ENCODE measurements at places on chromosomes 16 and 17. TPM values are rescaled to one million over a fixed set of nuclear protein-coding genes. Genes with fewer than 3 reads are reported as not detected.

GRCh38 chr17:57879437-57880085, 29.7 kb upstream of the MRPS23 start:
- peak; percentile 45 for DNase-seq

DNA sequence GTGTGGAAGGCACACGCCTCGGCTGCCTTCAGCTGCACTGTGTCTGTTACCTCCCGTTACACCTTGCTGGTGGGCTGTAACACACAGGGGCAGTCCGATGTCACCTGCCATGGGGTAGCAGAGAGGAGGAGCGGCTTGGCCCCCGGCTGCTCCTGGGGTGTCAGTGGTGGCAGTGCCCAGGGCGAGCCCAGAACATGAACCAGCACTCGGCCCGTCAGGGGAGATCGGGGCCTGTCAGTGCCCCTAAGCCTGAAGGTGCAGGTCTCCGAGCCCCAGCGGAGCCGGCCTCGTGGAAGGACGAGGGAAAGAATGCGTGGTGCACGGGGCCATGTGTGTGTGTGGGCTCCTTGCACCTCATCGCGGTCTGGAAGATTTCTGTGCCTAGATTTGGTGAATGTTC, 15.4 kb downstream of the RGS11 start:
- DNase-seq = no peak

GRCh38 chr16:28108590-28109247, 45.2 kb upstream of the GSG1L start:
- no peak for DNase-seq

DNA sequence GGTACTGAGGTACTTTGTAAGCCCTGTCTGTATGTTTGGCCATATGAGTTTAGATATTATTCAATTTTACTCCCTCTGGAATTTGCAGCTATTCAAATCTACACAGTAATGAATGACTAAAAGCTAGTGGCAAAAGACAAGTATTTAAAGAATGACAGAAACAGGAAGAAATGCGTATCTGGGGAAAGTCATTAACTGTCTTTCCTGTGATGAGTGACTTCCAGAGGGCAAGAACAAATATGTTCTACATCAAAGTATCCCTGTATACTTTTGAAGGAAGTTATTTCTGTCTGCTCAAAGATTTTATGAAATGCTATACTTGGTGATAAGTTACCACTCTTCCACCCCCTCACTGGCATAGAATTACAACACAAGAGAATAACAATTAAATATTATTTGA, 489.3 kb upstream of the SOX9 start:
- DNase-seq = peak; percentile 17

GRCh38 chr17:51228161-51228560, 31.7 kb downstream of the MBTD1 start:
- DNase-seq = no peak

GRCh38 chr16:88725609-88726407, 19.5 kb downstream of the CTU2 start:
- no peak for DNase-seq

- no peak for DNase-seq
Observed at GRCh38 chr16:56824331-56824730, 40.7 kb upstream of the SLC12A3 start.

DNA sequence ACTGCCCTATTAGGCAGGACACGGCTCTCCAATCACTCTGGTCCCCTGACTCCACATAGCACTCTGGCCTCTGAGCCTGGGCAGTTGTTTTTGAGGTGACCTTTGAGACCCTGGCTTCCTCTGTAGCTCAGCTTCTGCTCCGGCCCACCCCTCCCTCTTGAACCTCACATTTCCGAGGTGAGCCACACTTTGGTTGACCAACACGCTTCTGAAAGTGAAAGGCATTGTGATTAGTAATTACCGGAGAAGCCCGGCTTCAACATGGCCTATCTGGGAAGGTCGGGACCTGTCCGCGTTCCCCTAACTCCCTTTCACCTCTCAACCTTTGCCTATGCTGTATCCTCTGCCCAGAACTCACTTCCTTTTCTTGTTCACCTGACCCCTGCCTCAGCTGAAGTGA, 10.3 kb upstream of the ITGAX start:
- DNase-seq = no peak

DNA sequence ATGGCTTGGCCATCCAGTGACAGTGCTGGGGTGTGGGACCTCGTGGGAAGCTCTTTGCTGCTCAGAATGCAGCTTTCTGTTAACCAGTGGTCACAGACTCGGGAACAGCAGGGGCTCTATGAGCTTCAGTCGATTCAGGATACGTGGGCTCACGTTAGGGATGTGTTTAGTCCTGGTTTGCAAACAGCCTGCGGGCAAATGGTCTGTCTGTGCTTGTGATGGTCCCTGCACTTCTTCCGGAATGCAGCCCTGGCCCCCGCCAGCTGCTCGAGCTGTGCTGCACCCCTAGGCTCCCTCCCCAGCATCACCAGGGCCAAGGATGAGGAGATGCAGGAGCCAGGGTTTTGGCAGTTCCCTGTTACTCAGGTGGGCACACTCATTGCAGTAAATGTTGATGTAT, 172.8 kb upstream of the CHMP6 start:
- no peak for DNase-seq

- DNase-seq = no peak
Observed at GRCh38 chr17:37089956-37090355, 141.2 kb downstream of the AATF start.

DNA sequence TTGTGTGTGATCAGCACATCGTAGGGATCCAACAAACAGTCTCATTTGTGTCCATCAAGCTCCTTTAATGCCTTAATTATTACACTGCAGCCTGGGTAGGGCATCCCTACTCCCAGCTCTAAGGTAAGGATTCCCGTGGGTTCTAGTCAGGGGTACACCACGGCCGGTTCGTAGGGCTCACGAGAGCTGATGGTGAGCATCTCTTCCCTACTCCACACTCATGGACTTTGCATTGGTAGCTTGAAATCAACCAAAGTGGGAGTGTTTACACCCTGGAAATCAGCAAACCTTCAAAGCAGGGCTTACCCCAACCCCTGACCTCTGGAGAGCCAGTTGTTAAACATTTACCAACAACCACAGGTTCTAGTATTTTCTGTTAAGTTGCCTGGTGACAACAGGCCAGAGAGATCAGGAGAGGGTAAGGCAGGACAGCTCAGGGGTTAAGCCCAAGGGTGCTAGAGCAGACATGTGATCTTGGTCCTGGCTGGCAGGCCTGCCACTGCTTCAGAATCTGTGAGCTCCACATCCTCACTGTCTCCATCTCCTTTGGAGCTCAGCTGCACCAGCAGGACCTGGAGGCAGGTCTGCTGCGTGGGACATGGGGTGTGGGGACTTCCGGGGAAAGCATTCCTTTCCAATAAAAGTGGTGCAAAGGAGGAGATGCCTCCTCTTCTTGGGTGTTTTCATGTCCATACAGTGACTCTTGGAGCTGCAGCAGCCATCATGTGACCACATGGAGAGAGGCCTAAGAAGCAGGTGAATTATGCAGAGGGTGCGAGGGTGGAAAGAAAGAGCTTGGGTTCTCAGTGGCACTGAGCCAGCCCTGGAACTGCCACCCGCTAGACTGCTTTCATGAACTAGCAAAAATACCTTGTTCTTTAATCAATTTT, 36.1 kb upstream of the ZCCHC14 start:
- DNase-seq = no peak

GRCh38 chr16:23061669-23062068, 87.6 kb downstream of the USP31 start:
- peak; percentile 29 for DNase-seq

GRCh38 chr17:45935710-45936509, 41.6 kb downstream of the MAPT start:
- no peak for DNase-seq

GRCh38 chr17:74776990-74777389, 845 bp upstream of the NAT9 start:
- no peak for DNase-seq

GRCh38 chr16:23342083-23342640, 40.1 kb downstream of the SCNN1B start:
- DNase-seq = no peak

- DNase-seq = peak; percentile 39
Observed at GRCh38 chr17:75720656-75721462, at the start of gene ITGB4. TSS of gene ITGB4 (plus strand) at chr17:75721459. CDS start at chr17:75724704, 3,245 bp downstream.

Gene BCAR1
- 39.1 TPM for total RNA-seq

Gene TBC1D26
- not detected for total RNA-seq

Gene GRAPL
- not detected for total RNA-seq

Gene ALOX15B
- not detected for total RNA-seq

Gene CCL8
- total RNA-seq = not detected

Gene SLC5A10
- 0.06 TPM for total RNA-seq

Gene CIBAR2
- total RNA-seq = not detected

Gene CLEC18A
- total RNA-seq = 1.2 TPM

Gene CTRB1
- total RNA-seq = not detected

Gene CCL1
- not detected for total RNA-seq

Gene GPRC5B
- 1.3 TPM for total RNA-seq

All from Daoy (cell line).